ENCODE measurements at places on chromosomes 5 and 9. TPM values are rescaled to one million over a fixed set of nuclear protein-coding genes. Genes with fewer than 3 reads are reported as not detected.

The ALDH1B1 gene
- total RNA-seq: 26.0 TPM

The TOR1B gene
- total RNA-seq: 15.9 TPM

The NME5 gene
- total RNA-seq: not detected

The VLDLR gene
- total RNA-seq: 13.6 TPM

The SPARC gene
- 131 TPM for total RNA-seq

The ADAMTSL1 gene
- 0.36 TPM for total RNA-seq

The PCDHB2 gene
- total RNA-seq: 0.90 TPM

GRCh38 chr5:142073362-142073988 lies 35.1 kb upstream of the NDFIP1 start:
- DNase-seq: no peak

DNA sequence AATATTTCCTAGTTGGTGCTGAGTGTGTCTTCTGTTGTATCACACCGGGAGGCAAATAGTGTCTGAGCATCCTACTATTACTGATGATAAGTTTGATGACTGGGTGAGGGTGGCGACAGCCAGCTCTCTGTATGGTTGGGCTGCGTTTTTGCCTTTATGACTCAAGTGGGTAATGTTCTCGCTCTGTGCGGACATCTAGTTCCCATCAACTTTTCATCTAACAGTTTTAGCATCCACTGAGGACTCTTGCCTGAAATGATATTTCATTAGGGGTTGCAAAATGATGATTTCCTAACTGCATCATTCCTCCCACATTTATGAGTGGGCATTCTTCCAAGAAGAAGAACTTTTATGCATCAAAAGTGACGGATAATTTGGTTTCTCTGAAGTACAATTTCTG lies 26.5 kb downstream of the HMCN2 start:
- DNase-seq: peak; percentile 64

DNA sequence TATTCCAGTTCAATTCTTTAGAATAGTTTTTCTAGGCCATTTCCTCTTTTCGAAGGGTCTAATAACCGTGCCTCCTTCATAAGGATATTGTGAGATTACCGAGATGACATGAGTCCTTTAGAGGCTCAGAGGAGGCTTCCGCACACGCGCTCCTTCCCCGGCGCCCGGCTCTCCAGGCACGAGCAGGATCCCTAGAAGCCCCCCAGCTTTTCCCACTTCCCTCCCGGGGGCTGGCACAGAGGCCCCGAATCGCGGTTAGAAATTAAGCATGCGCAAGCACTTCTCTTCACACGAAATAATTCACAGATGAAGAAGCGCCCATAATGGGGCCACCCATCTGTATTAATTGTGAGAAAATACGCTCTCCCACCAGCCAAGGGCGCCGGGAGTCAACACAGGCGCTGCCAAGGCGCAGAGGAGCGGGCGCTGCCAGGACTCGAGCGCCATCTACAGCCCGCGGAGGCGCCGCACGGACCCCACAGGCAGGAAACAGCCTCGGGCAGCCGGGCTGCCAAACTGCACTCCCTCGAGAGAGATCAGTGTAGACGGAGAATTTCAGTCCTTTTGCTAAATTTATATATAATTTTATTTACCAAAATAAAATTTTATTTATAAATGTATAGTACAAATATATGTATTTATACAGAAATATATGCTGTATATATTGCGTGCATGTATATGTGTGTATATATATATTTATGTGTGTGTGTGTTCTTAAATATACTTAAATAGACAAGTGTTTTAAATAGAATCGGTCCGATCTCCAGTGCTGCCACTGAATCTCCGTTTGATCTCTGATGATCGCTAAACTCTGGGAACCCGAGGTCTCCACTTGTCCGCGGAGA lies 258.1 kb upstream of the NFIL3 start:
- DNase-seq: peak; percentile 58

- peak; percentile 44 for DNase-seq
These were observed 75.3 kb upstream of the PJA2 start for GRCh38 chr5:109485030-109485429.

DNA sequence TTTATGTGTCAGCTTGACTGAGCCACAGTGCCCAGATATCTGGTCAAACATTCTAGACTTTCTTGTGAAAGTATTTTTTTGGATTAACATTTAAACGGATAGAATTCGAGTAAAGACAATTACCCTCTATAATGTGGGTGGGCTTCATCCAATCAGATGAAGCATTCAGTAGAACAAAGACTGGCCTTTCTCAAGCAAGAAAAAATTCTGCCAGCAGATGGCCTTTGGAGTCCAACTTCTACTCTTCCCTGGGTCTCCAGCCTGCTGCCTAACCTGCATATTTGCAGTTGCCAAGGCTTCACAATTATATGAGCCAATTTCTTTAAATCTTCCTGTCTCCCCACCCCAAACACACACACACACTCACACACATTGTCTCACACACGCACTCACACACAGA lies 86.4 kb downstream of the MED10 start:
- DNase-seq: no peak

GRCh38 chr9:91119679-91120078 lies 242.0 kb downstream of the AUH start:
- no peak for DNase-seq

DNA sequence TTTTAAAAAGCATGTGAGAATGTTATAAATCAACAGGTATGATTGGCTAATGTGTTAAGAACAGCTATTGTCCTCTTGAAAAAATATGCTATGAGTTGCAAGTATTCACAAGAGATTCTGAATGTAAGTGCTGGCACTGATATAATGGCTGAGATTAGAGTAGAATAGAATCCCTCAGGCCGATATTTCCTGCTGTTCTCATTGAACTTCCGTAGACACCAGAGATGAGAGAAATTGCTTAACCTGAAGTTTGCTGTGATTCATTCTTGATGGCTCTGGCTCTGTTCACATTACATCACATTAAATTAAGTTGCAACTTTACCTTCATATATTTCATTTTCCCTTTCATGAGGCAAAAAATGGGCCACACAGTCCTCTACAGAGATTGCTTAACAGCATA lies 114.5 kb downstream of the BAAT start:
- DNase-seq: no peak

DNA sequence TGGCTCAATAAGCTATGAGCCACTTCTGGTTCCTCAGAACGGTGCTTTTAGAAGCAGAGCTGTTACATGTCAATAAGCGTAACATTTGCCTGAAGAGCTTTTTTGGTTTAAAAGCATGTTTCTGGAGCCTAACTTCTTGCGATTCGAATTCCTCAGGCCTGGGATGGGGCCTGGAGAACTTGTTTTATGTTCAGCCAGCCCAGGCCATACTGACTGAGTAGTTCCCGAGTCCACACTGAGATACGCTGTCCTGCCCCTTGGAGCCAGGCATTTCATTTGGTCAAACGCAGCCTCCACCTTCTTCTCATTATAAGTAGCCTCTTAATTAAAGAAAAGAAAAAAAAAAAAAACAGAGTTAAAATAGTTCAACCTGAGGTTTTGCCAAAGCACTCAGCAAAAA lies 260.6 kb upstream of the ANKRD55 start:
- DNase-seq: no peak

DNA sequence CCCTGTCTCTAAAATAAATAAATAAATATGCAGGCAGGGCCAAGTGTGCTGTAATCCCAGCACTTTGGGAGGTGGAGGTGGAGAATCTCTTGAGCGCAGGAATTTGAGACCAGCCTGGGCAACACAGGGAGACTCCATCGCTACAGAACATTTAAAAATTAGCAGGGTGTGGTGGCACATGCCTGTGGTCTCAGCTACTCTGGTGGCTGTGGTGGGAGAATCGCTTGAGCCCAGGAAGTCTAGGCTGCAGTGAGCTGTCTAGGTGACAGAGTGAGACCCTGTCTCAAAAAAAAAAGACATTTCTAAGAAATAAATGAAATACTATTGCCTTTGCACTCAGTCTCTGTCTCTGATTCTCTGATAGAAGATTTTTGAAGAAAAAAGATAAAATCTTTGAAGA lies 1.2 kb upstream of the PCDHGA10 start:
- no peak for DNase-seq

- no peak for DNase-seq
These were observed 51.5 kb downstream of the WNK2 start for GRCh38 chr9:93235300-93235960.

- no peak for DNase-seq
These were observed 146.1 kb downstream of the CAAP1 start for GRCh38 chr9:26746357-26747072.

- DNase-seq: no peak
These were observed 27.3 kb downstream of the KIF2A start for GRCh38 chr5:62333250-62333794.

DNA sequence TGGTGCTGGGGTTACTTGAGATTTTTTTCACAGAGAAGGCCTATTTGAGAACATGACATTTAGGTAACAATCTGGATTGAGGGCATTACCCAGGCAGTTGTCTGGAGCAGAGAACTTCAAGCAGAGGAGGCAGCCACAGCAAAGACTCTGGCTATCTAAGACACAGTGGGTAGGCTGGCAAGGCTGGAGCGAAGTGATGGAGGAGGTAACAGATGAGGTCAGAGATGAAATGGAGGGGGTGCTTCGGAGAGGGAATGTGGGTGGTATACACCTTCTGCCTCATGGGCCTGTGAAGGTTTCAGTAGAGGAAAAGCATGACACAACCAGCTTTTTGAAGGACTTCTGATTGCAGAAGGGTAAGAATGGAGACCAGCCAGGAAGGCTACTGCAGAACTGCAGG lies 65.9 kb downstream of the TMEM174 start:
- DNase-seq: no peak
